Cerebellar cortex (tissue), 1 donor: ENCODE measurements at places on chromosomes 13 and 19.

- DNase-seq = no peak
Observed at GRCh38 chr13:45255247-45255987, 54.6 kb upstream of the KCTD4 start.

DNA sequence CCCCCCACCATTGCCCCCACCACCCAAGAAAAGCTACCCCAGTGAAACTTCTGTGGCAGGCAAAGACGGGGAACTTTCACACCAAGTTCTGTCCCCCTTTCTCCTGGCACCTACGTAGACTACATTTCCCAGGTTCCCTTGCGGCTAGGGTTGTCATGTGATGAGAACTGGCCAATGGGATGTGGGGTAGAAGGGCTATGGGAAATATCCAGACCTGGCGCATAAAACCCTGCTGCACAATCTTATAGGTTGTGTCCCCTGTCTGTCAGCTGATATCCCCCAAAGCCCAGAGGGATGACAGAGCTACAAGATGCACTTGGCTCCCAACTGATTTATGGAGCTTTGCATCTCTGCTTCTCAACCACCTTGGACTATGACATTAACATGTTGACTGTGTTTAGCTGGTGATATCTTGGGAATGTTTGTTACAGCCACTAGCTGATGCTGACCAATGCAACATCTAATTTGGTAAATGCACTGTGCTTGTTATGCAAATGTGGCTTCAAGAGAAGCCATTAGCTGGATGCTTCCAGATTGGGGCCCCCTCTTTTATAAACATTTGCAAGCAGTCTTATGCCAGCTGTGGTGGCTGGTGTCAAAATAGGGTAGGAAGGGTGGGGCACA is 6.1 kb downstream of the SH2D3A start:
- DNase-seq = no peak

DNA sequence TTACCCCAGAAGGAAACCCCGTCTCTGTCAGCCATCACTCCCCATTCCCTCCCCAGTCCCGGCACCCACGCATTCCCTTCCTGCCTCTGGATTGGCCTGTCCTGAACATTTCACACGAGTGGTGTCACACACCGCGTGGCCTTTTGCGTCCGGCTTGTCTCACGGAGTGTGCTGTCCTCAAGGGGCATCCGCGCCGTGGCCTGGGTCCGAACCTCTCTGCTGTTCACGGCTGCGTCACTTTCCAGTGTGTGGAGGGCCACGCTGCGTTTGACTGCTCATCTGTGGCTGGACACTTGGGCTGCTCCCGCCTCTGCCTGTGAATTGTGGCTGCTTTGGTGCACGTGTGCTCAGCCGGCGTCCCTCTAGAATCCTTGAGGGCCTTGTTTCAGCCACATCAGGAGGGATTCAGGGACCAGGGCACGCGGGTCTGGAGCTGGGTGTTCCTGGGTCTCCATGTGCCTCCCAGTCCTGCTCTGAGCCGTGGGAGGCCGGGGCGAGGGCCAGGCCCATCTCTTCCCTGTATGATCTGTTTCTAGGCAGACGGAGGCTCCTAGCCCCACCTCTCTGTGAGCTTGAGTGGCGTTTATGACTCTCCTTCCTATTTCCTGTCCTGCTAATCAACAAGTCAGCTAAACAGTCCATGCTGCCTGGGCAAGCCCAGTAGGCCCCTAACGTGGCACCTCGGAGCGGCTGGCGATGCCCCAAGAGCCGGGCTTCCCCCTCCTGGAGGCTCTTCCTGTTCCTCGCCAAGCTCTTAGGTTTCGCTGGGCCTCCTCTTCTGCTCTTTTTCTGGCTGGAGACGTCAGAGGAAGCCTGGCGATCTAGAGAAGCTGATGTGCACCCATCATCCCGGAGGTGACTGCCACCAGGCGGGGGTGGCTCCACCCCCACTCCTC is 8.1 kb downstream of the STK11 start:
- peak; percentile 84 for DNase-seq

DNA sequence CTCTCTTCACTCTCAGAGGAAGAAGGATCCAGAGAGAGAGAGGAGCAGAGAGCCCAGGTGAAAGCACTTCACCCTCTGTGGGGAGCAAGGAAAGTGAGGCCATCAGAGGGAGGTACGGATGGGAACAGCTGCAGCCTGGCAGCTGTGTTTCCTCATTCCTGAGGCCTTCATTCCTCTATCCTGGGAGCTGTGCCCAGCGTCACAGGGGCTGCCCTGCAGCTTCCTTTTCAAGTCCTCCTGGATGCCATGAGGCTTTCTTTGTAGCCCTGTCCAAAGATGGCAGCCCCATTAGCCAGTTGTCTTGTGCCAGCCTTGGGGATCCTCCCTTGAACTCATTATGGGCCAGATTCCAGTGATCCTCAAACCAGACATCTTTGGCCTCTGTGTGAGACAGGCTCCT is 76.8 kb upstream of the PCDH8 start:
- DNase-seq = no peak

DNA sequence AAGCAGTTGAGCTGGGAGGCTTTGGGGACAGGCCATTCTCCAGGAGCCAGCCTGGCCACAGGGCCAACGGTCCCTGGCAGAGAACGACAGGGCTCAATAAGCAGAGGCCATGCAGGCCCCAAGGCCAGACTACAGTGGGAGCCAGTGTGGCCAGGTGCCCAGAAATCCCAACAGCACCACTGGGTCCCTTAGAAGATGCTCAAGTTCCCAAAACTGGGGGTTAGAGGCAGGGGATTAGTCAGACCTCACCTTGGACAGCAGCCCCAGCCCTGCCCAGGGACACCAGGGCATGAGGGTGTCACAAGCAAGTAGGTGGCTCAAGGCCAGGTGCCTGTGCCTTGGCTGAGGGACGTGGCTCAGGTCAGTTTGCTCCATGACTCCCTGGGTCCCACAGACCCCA is 12.8 kb downstream of the SCGB2B2 start:
- no peak for DNase-seq

DNA sequence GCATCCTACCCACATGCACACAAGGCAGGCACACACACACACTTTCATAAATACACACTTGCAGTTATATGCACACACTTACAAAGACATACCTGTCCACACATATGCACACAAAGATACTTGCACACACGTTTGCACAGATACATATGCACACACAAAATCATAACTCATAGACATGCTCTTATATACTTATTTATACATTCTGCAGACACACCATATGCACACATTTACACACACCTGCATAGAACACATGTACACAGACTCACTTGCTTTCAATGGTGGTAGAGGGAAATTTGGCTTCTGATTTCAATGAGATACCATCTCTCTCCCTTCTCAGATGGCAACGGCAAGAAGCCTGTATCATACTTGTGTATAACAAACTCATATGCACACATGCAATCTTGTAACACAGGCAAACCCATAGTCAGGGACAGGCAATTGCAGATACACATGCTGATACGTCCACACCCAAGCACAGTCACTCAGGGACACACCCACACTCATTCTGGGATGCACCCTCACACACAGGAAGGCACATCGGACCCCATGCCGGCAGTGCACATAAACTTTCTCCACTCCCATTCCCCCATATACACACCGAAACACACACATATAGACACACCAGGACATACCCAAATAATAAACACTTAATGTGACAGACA is 24.7 kb downstream of the OLFM2 start:
- no peak for DNase-seq

DNA sequence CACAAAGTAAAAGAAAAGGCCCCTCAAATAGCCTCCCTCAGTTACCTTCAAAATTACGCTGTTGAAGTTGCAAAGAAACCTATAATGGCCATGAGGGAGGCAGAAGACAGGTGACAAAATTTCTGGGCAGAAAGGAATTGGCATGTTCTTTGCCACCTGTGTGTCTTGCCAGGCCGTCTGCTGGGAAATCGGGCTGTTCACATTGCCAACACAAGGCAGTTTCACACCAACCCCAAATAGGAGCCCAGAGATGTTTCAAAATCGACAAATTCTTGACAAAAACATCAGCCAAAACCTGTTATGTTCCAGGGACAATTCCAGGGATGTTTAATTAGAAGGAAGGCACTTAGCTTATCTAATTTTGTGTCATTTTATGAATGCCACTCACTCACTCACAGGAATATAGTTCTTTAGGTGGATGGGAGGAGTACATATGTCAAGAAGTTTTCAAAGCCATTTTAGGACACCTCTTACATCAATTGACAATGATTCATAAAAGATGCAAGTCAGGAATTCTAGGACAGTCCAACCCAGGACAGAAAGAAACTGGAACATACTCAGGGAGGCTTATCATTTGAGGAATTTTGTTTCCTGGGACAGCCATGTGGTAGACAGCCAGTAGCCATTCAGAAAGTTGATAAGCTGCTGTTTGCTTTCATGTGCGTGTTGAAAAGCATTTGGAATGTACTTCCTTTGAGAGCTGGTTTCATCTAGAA is 164.5 kb downstream of the RGCC start:
- DNase-seq = peak; percentile 63

DNA sequence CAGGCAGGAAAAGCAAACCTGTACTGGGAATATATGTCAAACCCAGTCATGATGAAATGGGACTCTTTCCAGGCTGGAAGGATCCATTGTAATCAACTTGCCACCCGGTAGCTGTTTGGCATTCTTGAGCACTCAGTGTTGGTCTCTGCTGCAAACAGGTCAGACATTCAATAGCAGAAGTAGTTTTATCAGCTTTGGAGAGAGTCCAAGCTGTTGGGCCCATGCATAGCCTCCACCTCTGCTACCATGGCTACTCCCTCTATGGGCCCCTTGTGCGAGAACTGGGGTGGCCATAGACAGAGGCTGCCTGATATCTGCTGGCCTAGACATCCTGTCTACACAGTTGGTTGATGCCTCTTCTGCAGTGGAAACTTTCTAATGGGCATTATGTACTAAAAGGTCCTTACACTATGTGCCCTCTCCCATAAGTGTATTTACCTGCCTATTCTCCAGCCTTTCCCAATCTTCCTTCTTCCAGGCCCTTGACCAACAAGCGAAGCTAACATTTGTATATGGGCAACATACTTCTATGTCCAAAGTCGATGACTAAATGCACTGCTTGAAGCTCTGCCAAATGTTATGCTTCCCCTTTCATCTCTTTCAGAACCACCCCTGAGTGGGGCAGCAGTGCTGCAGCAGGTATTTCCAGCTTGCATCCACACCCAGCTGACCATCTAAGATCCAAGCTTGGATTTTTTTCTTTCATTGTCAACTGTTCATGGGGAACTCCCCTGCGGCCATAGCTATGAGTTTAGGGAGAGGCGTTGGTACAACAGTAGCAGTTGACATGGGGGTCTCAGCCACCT is 5.3 kb upstream of the RNF6 start:
- DNase-seq = no peak

GRCh38 chr13:109135018-109135417 is 505.6 kb downstream of the MYO16 start:
- DNase-seq = no peak
